ENCODE measurements at places on chromosomes 5 and 9.

DNA sequence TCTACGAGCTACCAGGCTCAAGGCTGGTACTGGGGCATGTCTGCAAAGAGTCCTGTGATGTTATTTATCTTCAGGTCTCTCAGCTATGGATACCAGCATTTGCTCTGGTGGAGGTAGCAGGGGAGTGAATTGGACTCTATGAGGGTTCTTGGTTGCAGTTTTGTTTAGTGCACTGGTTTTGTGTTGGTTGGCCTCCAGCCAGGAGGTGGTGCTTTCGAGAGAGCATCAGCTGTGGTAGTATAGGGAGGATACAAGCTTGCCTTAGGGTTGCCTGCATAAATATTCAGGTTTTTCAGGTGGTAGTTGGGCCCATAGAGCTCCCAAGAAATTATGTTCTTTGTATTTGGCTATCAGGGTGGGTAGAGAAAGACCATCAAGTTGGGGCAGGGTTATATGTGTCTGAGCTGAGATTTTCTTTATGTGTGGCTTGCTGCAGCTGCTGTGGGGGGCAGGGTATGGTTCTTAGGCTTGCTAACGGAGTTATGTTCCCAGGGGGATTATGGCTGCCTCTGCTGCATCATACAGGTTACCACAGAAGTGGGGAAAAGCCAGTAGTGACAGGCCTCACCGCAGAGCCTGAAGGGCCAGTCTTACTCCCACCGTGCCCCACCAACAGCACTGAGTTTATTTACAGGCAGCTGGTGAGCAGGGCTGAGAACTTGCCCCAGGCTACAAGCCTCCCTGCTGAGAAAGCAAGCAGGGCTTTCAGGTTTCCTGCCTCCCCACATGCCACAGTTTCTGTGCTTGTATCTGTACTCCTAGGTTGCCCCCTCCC lies 9.7 kb upstream of the RIOK2 start:
- no peak for DNase-seq

DNA sequence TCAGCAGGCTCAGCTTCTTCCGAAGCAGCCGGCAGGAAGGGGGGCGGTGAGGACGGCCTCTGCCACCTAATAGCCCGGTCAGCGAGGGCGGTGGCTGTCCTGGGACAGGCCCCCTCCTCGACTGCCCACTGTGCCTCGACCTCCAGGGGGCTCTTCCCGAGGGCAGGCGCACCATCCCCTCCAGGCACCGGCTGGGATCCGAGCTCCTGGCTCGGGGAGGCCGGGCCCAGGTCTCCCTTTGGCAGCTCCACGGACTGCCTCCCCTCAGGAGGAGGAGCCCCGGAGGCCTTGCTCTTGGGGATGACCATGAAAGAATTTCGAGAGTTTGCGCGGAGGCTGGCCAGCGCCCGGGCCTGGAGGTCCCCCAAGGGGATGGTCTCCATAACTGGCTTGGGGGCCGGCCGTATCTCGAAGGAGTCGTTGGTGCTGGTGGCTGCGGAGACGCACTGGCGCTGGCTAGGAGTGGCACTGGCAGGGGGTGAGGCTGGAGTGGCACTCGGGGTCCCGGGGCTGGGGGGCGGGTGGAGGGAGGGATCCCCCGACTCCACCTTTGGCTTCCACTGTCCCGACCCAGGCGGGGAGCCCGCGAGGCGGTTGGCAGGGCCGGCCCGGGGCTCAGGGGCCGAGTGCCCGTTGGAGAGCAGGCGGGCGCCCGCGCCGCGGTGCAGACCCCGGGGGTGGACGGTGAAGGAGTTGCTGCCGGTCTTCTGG lies 975 bp downstream of the TPRN start:
- no peak for DNase-seq

DNA sequence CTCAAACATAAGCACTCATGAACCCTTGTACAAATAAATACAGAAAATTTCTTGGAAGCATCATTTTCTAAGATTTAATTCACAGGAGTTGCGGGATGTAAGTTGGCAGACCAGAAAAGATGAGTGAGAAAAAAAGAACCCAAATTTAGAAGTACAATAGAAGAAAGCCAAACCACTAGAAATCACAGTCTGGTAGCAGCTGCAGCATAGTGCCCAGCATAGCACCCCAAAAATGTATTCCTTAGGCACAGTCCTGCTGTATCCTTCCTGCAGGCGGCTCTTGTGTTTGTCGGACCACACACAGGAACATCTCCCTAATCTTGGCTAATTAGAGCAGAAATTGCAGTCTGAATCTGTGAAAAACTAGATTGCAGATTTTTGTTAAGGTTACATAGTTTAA lies 208.5 kb upstream of the TRPM3 start:
- no peak for DNase-seq

DNA sequence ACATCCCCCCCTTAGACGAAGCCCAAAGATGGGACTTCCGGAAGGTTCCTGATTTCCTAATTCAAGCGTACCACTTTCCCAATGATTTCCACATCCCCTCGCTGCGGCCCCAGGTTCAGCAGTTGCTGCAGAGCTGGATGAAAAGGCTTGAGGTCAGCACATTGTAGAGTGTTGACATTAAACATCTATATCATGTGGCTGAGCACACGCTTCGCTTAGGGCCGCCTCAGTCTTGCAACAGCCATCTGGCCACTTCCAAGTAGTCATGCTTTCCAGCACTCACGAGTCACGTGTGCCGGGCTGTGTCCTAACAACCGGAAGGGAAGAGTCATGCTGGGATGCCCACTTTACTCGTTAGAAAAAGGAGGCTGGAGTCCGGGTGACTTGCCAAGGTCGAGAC lies 340.6 kb upstream of the IRX4 start:
- no peak for DNase-seq

DNA sequence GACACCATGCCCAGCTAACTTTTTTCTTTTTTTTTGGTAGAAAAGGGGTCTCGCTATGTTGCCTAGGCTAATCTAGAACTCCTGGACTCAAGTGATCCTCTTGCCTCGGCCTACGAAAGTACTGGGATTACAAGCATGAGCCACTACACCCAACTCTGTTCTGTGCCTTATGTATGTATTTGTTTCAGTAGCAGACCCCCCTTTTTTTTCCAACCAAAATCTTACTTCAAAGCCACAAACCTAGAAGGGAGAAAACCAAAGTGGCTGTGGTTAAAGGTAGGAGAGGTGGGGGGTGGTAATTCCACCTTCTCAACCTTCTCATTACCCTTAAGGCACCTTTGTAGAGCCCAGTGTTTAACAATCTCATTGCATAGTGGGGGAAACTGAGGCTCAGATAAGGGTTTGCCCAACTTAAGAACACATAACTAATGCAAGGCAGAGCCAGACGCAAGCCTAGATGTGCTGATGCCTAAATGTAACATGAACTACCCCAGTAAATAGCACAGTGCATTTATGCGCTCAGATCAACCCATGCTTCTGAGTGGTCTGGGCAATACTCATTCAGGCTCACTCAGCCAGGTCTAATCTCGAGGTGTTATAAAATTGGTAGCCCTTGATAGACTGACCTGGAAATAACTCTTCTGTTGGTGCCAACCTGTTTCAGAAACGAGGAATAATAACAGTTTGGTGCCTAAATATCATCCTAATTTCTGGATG lies 33.0 kb downstream of the ITK start:
- no peak for DNase-seq

GRCh38 chr5:172973127-172973916 lies 10.2 kb upstream of the ATP6V0E1 start:
- DNase-seq = peak; percentile 75

DNA sequence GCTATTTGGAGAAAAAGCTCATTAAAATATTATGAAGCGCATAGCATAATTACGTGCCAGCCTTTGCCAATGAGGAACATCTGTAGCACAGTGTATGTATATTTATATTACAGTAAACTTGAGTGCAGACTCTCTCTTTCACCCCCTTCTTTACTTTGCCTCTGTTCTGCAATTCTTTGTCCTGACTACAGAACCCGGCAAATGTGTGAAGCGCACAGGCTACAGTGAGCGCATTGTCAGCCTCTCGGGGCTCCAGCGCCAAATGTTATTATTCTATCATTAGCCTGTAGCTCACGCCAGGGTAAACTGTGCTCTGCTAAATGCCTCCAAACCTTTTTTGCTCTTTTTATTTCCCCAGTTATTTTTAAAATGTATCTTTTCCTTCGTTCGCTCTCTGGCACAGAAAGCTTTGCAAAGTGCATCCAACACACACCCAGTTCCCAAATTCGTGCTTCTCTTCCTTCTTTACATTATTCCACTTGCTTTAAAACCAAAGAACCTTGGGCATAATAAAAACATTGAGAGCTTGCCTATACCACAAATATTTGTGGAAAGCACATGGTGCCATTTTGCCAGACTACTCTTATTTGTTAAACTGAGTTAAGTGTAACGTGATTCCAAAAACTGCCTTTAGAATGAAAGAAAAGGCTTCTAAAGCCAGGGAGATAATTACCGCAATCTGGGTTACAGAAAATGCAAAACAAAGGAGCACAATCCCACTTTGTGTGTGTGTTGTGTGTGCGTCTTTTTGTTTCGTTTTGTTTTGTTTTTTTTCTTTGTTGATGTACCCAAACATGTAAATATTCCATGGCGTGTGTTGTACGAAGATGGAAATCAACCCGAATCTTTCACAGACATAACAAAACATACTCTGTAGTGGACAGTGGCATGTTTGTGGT lies 164.1 kb upstream of the MPDZ start:
- no peak for DNase-seq

GRCh38 chr5:99763021-99763774 lies 772.0 kb upstream of the FAM174A start:
- DNase-seq = no peak

GRCh38 chr9:79616013-79616412 lies 44.2 kb downstream of the TLE4 start:
- DNase-seq = no peak

GRCh38 chr5:151917904-151918303 lies 6.7 kb downstream of the GLRA1 start:
- DNase-seq = no peak

GRCh38 chr9:119197893-119198607 lies 171.2 kb downstream of the BRINP1 start:
- no peak for DNase-seq

- DNase-seq = peak; percentile 50
These were observed 140.4 kb upstream of the RPS23 start for GRCh38 chr5:82418608-82418950.

- no peak for DNase-seq
These were observed 21.5 kb upstream of the RNF20 start for GRCh38 chr9:101512116-101512515.

- no peak for DNase-seq
These were observed 117.0 kb downstream of the PIK3R1 start for GRCh38 chr5:68332556-68332955.

- DNase-seq = no peak
These were observed 642 bp upstream of the ITGA1 start for GRCh38 chr5:52786949-52787599.

DNA sequence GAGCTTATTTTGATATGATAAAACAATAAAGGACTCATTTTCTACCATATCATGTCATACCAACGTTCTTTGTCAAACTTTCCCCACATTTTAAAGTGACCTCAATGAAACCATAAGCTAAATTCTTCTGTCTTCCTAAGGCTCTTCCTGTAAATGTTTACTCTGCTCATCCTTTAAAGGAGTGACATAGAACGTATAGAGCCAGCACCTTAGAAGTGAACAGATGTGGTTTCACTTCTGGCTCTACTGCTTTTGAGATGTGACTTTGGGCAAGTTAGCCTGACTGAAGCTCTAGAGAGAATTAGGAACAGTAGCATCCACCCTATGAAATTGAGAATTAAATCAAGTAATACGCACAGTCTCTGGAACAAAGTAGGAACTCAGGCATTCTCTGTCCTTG lies 24.1 kb downstream of the SAR1B start:
- no peak for DNase-seq

GRCh38 chr9:129640871-129641749 lies 841 bp downstream of the ASB6 start:
- no peak for DNase-seq

DNA sequence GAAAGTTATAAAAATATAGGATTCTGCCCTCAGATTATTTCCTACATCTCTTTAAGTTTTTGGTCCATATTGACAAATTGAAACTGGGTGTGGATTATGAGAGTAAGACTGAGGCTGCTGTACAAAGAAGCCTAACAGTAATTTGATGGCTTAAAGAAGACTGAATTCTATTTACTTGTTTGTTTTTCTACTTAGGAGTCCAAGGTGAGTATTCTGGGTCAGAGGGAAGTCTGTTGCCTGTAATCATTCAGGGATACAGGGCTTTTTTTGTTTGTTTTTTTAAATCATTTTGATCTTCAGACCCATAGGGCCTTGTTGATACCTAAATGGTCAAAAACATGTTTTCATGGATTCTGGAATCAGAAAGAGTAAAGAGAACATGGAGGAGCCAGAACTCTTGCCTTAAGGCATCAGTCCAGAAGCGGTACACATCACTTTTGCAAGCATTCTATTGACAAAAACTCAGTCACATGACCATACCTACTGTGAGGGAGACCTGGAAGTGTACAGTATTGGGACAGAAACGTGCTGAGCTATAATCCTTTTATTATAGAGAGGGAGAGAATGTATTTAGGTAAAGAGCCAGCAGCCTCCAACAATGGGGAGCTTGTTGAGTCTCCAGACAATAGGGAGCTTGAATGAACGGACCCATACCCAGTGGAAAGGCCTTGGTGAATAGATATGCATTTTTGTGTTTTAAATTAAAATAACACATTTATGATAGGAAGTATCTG lies 102.7 kb downstream of the LRRC70 start:
- DNase-seq = no peak

DNA sequence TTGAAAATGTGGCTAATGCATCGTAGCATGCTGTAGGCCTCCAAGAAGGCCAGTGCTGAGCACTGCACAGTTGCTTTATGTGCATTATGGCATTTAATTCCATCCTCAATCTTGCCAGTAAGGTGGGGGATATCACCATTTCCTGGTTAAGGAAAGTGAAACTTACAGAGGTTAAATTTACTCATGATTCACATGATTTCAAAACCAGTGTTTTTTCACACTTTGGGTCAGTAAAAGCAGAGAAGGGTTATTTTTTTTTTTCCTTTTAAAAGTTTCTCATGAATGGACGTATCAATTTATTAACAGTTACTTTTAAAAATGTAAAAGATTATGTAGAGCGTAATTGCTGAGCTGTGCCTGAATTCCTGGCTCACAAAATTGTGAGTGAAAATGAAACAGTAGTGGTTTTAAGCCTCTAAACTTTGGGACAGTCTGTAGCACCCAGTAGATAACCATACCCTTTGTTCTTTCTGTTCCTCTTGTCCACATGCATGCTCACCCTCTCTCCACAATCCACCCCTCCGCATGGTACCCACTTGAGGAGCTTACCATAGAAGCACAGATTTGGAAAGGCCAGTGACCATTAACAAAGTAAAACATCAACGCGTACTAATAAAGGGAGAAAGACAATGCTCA lies 21.2 kb downstream of the MAST4 start:
- no peak for DNase-seq

DNA sequence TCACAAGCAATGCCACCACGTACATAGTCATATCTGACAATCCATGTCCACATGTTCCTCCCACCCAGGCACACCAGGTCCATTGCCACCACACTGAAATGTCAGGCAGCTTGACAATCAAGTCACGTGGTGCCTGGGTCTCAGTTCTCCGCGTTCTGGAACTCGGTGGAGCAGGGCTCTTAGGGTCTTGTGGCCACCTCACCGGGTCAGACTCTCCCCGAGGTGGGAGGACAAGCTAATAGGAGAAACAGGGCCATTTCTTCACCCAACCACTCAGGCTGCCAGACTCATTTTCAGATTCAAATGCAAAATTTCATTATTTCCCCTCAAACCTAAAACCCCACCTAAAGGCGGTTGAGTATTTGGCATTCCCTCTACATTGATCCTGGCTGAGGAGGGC lies 200.5 kb upstream of the GAS1 start:
- DNase-seq = no peak

GRCh38 chr5:125044491-125045282 lies 298.2 kb upstream of the ZNF608 start:
- peak; percentile 58 for DNase-seq

GRCh38 chr9:16335788-16336580 lies 534.5 kb downstream of the BNC2 start:
- peak; percentile 100 for DNase-seq

GRCh38 chr5:153985498-153985897 lies 53.2 kb downstream of the FAM114A2 start:
- DNase-seq = no peak

All from astrocyte (in vitro differentiated cells and primary cell).